NCI-H2107 (cell line): ENCODE measurements at places on chromosomes 16 and 17.

DNA sequence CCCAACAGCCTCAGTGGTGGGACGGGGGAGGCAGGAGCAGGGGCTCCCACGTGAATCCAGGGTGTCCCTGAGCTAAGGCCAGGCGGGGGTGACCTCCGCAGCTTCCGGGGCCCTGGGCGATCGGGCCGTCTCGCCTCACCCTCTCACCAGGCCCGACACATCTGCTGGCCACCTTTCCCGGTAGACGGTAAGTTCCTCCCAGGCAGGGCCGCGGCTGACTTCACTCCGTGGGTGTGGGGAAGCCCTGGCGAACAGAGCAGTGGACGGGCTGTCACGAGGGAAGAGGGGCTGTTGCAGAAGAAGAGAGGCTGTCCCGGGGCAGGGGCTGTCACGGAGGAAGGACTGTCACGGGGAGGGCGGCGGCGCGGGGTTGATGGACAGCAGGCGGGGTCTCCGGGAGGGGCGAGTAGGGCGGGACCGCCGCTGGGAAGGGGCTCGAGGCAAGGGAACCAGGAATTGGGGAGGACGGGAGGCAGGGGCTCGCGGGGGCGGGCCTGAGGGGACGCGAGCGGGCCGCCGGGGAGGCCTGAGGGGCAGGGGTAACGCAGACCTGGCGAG, 498 bp downstream of the PKMYT1 start:
- no peak for DNase-seq

- no peak for DNase-seq
These were observed 12.8 kb downstream of the CRISPLD2 start for GRCh38 chr16:84832488-84833143.

GRCh38 chr16:61544165-61544564, 492.1 kb downstream of the CDH8 start:
- no peak for DNase-seq

DNA sequence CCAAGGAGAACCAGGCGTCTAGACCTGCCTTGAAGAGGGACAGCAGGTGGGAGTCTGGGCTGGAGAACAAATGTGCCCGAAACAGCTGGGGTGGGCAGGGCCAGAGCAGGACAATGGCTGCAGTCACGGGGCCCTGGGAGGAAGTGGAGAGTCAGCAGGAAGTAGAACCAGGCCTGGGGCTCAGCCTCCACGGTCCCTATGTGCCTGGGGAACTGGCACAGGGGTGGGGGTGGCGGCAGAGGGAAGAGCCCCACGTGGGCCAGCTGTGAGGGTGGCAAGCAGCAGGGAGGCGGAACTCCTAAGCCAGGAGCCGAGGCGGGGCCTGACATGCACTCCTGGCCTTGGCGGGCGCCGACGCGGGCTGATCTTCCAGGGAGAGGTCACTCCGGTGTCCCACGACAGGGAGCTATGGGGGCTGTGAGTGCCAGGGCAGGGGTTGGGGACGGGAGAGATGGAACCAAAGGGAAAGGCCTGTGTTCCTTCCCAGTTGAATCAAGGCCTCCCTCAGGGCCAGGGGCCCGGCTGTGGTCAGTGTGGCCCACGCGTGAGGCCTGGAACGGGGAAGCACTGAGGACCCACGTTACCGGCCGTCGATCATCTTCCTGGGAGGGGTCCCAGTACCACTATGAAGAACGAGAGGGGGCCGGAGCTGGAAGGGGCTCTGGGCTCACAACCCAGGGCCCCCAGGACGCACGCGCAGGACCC, 42.7 kb downstream of the TIMM22 start:
- DNase-seq, result no peak

GRCh38 chr17:75524269-75524969, 1.1 kb upstream of the LLGL2 start:
- no peak for DNase-seq

GRCh38 chr17:80064696-80065095, 28.3 kb downstream of the CCDC40 start:
- DNase-seq, result no peak

GRCh38 chr16:17329391-17329790, 141.4 kb downstream of the XYLT1 start:
- DNase-seq, result no peak
